Naive thymus-derived CD4-positive, alpha-beta T cell (primary cell): ENCODE measurements at places on chromosomes 7 and 10. TPM values are rescaled to one million over a fixed set of nuclear protein-coding genes. Genes with fewer than 3 reads are reported as not detected.

GRCh38 chr10:116973946-116974455, 31.0 kb downstream of the SHTN1 start:
- no peak overlapping the region for H3K27ac ChIP-seq
- H3K27me3 ChIP-seq = no peaks in the 10 kb centered on the region
- no peaks in the 10 kb centered on the region for H3K4me1 ChIP-seq
- no peak for DNase-seq
- H3K36me3 ChIP-seq = no peaks in the 10 kb centered on the region
- H3K4me3 ChIP-seq = no peak overlapping the region

DNA sequence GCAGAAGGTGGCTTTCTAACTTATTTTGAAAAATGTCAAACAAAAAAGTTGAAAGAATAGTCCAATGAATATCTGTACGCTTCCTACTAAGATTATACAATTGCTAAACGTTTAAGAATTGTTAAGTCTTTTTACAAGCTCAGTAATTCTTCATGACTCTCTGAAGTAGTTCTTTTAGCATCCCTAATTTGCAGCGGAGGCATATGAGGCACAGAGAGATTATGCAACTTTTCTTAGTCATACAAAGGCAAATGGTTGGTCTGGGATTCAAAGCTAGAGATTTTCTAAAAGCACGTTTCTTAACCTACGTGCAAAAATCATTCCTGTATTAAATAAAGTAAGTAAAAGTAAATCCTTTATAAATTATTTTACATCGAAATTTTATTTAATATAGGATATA, 254.2 kb downstream of the MAGI2 start:
- no peak overlapping the region for H3K4me3 ChIP-seq
- no peak overlapping the region for H3K27ac ChIP-seq
- H3K27me3 ChIP-seq = no peaks in the 10 kb centered on the region
- no peaks in the 10 kb centered on the region for H3K4me1 ChIP-seq

GRCh38 chr10:101261702-101262101, 32.4 kb upstream of the LBX1 start:
- DNase-seq = no peak
- H3K27me3 ChIP-seq = peaks cover 8% of the 10 kb centered on the region
- H3K4me1 ChIP-seq = no peaks in the 10 kb centered on the region
- H3K27ac ChIP-seq = no peak overlapping the region

Gene IGFBP3
- total RNA-seq = 8.8 TPM

DNA sequence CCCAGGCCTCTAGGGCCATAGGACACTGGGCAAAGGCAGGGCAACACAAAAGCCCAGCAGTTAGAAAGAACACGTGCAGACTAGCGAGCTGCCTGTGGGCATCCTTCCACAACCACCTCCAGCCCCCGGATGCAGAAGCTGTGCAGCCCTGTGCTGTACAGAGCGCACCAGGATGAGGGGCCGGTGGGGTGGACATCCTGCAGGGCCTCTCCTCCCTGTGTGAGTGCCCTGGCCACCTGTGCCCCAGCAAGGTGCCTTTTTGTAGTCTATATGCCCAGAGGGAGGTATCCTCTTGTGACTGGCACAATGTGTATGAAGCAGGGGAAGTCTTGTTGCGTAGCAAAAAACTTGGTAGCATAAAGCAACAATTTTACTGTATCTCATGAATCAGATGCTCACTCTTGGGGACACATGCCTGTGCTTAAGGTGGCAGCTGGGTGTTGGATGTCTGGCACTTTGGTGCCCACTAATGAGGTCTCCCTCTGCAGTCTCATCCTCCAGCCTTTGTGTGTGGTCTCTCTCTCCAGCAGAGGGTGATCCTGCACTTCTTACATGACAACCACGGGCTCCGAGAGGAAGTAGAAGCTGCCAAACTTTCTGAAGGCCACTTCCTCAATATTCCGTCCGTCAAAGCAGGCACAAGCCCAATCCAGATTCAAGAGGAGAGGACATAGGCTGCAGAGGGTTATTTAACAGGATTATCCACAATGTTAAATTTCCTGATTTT, 8.7 kb downstream of the NCAPG2 start:
- no peaks in the 10 kb centered on the region for H3K4me1 ChIP-seq
- no peak overlapping the region for H3K4me3 ChIP-seq
- DNase-seq = no peak
- H3K27ac ChIP-seq = no peak overlapping the region
- H3K27me3 ChIP-seq = no peaks in the 10 kb centered on the region
